Natural killer cell treated with Interleukin-12 subunit alpha and Interleukin-12 subunit beta and Interleukin-15 and Interleukin-18, amount 100 ng/mL, for 72 hours (primary cell): ENCODE measurements at places on chromosomes 2 and 18. TPM values are rescaled to one million over a fixed set of nuclear protein-coding genes. Genes with fewer than 3 reads are reported as not detected.
A peak's percentile ranks its signal among the peaks of the same experiment; 100 is the strongest.

Gene BOK
- 2.2 TPM for total RNA-seq

DNA sequence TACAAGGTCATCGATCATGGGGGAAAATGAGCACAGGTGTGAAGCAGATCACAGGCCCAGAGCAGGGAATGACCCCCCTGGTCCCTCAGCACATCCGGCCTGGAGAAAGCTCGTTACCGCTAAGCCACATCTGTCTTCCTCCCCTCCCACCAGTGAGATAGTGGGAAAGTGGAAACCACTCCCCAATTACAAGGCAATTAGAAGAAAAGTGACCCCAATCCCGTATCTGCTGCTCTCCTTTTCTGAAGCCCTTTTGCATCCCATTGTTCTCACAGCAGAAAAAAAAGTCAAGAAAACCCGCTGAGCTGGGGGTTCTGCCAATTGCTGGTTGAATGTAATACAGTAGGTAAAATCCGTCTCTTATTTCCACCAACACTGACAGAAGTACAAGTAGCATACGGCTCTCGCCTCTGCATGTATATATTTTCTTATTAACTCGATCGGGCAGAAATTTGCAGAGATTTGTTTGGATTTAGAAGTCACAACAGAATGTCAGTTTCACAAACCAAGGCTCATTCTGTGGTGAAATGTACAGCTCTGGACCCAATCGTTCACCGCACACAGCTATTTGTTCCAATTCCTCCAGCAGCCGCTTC lies 287.0 kb downstream of the TCF4 start:
- no peak for DNase-seq

Gene IL1R1
- 0.19 TPM for total RNA-seq

DNA sequence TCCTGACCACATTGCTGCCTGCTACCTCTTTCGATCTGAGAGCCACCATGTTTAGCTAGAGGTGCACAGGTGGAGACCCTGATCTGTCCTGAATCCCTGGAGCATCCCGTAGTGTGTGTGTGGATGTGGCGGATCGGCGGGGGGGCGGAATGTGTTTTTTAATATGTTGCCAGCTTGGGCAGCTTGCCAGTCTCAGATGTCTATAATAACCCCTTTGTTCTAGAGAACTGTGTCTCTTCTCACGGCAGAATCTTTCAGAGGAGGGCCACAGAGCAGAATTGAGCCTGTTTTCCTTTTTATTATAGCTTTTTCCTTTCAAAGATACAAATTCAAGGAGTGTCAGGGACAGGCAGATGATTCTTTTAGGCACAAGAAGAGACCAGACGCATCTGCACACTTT lies 934.1 kb upstream of the KLHL29 start:
- no peak for DNase-seq

DNA sequence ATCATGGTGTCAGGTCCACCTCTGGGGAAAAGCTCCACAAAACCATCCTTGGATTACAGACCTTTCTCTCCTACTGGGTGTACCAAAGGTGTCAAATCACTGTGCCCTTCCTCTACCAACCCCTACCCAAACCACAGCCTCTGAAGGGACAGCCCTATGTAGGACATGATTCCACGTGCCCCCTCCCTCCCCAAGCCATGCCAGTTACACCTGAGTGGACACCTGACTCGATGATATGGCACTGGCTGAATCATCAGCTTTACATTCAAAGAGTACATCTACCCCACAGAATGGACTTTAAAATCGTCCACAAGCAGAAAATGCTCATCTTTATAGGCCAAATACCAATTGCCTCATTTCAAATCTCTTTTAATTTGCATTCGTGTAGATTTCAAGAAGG lies 26.0 kb downstream of the TRABD2A start:
- DNase-seq = peak; percentile 18

- no peak for DNase-seq
These were observed 688.9 kb upstream of the ID2 start for GRCh38 chr2:7992612-7993602.

GRCh38 chr18:58512648-58513588 lies 116.0 kb downstream of the ALPK2 start:
- DNase-seq = no peak

DNA sequence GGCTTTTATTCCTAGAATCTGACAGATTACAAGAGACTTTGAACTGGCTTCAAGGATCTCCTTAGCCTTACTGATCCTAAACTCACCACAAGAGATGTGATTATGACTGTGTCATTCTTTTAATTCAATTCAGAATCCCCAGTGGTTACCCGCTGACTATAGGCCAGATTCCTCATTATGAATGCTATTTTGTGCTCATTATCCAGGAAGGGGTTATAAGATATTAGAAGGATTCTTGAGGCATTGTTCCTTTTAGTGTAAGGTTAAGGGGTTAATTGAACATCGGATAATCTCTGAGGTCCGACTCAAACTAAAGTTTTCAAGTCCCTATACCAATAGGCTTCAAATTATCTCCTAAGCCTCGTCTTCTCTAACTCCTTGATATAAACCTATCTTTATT lies 39.4 kb upstream of the TDRD15 start:
- no peak for DNase-seq
